ENCODE measurements at places on chromosomes 6 and 20. TPM values are rescaled to one million over a fixed set of nuclear protein-coding genes. Genes with fewer than 3 reads are reported as not detected.

DNA sequence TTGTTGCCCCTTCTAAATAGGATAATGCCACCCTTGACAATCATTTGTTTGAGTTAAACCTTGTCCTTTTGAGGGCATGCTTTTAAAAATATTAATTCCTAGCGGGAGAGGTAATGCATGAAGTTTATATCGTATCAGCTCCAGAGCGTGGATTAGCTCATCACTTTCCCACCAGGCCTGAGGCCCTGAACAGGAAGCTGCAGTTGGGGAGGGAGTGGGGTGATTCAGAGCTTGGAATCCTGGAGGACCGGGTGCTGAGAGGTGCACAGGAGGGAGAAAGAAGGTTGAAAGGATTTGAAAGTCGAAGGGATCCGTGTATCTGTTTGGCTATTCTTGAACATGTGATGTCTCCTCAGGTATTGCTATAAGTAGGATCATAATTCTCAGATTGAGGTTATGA, 25.0 kb downstream of the ZDHHC14 start:
- no peak overlapping the region for H3K4me3 ChIP-seq
- H3K27ac ChIP-seq = no peak overlapping the region
- DNase-seq = no peak
- no peaks in the 10 kb centered on the region for H3K27me3 ChIP-seq
- no peaks in the 10 kb centered on the region for H3K36me3 ChIP-seq

- H3K27me3 ChIP-seq = no peaks in the 10 kb centered on the region
- peak; percentile 44 for DNase-seq
- peaks cover 8% of the 10 kb centered on the region for H3K36me3 ChIP-seq
Measured at GRCh38 chr20:35954907-35955251, 577 bp upstream of the SCAND1 start.

- no peaks in the 10 kb centered on the region for H3K36me3 ChIP-seq
- no peak for DNase-seq
- no peaks in the 10 kb centered on the region for H3K27me3 ChIP-seq
- peak overlapping the region; percentile 48 for H3K27ac ChIP-seq
- H3K4me1 ChIP-seq = peaks cover 73% of the 10 kb centered on the region
- H3K4me3 ChIP-seq = no peak overlapping the region
Measured at GRCh38 chr20:1669304-1669703, 11.7 kb upstream of the SIRPG start.

- no peaks in the 10 kb centered on the region for H3K27me3 ChIP-seq
- H3K4me3 ChIP-seq = no peak overlapping the region
- H3K27ac ChIP-seq = no peak overlapping the region
Measured at GRCh38 chr20:17655286-17655651, 26.8 kb downstream of the RRBP1 start.

- no peaks in the 10 kb centered on the region for H3K27me3 ChIP-seq
- no peak overlapping the region for H3K4me3 ChIP-seq
- no peaks in the 10 kb centered on the region for H3K36me3 ChIP-seq
- H3K27ac ChIP-seq = no peak overlapping the region
Measured at GRCh38 chr20:19492116-19492515, 265.9 kb upstream of the RIN2 start.

The SPATS1 gene
- not detected for polyA plus RNA-seq

- H3K27ac ChIP-seq = no peak overlapping the region
- H3K4me1 ChIP-seq = no peaks in the 10 kb centered on the region
- no peaks in the 10 kb centered on the region for H3K36me3 ChIP-seq
- no peak overlapping the region for H3K4me3 ChIP-seq
- no peak for DNase-seq
Measured at GRCh38 chr6:87261534-87261933, 60.9 kb upstream of the SMIM8 start.

DNA sequence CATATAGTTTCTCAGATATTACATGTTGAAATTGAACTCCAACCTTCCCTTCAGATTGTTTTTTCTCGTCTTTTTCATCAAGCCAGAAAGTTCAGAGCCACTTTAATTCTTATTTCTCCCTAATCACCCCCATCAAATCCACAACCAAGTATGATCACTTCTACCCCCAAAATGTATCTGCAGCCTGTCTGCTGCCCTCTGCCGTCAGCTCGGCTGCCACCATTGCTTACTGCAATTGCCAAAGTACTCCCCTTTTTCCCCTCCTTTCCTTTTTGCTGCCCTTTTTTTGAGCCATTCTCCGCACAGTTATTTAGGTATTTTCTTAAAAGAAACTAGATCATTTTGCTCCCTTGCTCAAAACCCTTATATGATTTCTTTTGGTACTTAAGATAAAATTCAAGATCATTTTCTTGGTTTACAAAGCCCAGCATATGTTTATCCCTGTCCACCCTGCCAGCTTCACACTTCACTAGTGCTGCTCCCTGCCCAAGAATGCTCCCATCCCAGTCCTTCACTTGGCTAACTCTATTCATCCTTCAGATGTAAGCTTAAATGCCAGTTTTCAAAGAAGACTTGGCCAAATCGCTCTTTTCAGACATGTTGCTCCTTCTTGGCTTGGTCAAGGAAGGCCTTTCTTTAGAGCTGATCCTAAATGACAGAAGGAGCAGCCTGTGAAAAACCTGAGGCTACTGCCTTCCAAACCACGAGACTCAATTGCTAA, 63.7 kb downstream of the SH3BGRL2 start:
- H3K36me3 ChIP-seq = no peaks in the 10 kb centered on the region
- DNase-seq = no peak
- H3K4me3 ChIP-seq = no peak overlapping the region
- no peaks in the 10 kb centered on the region for H3K27me3 ChIP-seq
- no peak overlapping the region for H3K27ac ChIP-seq

DNA sequence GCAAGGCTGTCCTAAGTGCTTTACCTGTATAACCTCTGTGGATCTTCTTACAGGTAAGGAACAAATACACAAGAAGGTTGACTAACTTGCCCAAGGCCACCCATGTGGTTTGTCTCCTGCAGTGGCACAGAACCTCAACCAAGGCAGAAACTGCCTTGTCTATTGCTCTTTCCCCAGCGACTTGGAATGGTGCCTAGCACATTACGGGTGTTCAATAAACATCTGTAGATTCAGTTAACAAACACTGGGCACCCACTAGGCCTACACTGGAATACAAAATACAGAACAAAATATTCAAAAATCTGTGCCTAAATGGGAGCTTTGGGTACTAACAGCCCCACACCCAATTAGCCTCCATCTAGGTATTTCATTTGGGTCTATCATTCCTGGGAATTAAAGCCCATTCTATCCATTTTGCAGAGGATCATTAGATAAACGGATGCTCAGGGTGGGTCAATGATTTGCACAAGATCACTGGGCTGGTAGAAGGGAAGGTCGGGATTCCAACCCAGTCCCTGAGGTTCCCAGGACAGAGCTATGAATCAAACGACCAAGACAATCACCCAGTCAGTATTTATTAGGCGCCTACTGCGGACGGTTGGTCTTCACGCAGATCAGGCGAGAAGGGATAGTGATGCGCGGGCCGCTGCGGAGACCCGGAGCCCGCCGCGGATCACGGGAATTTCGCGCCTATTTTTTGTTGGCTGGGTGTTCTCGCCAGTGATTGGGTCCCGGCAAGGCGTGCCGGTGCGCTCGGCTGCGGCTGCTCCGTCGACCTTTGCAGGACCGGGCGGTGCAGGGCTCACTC, at the start of gene STK35:
TSS of gene STK35 (plus strand) at position 771 of the 808 bp plus-strand sequence. CDS start 55 bp downstream, outside the sequence.
- no peak for DNase-seq
- peaks cover 18% of the 10 kb centered on the region for H3K36me3 ChIP-seq
- no peaks in the 10 kb centered on the region for H3K27me3 ChIP-seq
- H3K4me1 ChIP-seq = peaks cover 35% of the 10 kb centered on the region
- peak within 1 kb of the TSS; percentile 96 for H3K27ac ChIP-seq

GRCh38 chr20:43293068-43293786, 103.5 kb upstream of the PTPRT start:
- no peaks in the 10 kb centered on the region for H3K27me3 ChIP-seq
- no peaks in the 10 kb centered on the region for H3K4me1 ChIP-seq
- no peak for DNase-seq
- H3K4me3 ChIP-seq = no peak overlapping the region
- no peak overlapping the region for H3K27ac ChIP-seq

DNA sequence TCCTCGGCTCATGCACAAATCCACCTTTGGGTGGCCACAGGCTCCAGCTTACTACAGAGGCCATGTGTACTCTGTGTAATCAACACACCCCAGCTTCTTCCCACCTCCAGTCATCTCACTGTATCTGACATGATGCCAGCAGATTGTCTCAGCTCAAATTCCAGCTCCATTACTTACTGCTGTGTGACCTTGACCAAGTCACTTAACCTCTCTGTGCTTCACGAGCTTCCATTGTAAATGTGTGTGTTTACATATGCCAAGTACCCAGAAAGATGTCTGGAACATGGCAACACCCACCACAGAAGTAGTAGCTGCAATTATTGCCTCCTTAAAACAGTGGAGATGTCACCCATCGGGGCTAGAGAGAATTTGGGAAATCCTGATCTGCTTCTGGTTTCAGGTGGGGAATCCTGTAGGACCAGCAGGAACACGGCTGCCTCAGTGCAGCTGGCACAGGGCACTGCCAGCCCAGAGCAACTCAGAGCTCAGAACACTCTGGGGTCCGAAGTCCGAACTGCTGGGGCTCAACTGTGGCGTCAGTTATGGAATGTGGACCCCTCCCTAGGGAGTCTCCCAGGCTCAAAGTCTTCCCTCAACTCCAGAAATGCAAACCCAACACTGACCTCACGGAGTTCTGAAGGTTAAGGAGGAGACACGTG, 21.2 kb upstream of the HLA-B start:
- H3K4me1 ChIP-seq = no peaks in the 10 kb centered on the region
- DNase-seq = no peak
- H3K4me3 ChIP-seq = no peak overlapping the region
- H3K27me3 ChIP-seq = no peaks in the 10 kb centered on the region
- H3K27ac ChIP-seq = no peak overlapping the region

- no peaks in the 10 kb centered on the region for H3K27me3 ChIP-seq
- no peak overlapping the region for H3K4me3 ChIP-seq
- no peak overlapping the region for H3K27ac ChIP-seq
- H3K4me1 ChIP-seq = no peaks in the 10 kb centered on the region
- no peak for DNase-seq
- H3K36me3 ChIP-seq = no peaks in the 10 kb centered on the region
Measured at GRCh38 chr6:17790489-17790888, 83.8 kb upstream of the NUP153 start.

The FOXQ1 gene
- not detected for polyA plus RNA-seq

The PACSIN1 gene
- 0.29 TPM for polyA plus RNA-seq

GRCh38 chr6:97189767-97190166, 93.2 kb downstream of the MMS22L start:
- no peaks in the 10 kb centered on the region for H3K4me1 ChIP-seq
- H3K4me3 ChIP-seq = no peak overlapping the region
- no peak for DNase-seq
- no peak overlapping the region for H3K27ac ChIP-seq
- H3K36me3 ChIP-seq = no peaks in the 10 kb centered on the region
- H3K27me3 ChIP-seq = no peaks in the 10 kb centered on the region

DNA sequence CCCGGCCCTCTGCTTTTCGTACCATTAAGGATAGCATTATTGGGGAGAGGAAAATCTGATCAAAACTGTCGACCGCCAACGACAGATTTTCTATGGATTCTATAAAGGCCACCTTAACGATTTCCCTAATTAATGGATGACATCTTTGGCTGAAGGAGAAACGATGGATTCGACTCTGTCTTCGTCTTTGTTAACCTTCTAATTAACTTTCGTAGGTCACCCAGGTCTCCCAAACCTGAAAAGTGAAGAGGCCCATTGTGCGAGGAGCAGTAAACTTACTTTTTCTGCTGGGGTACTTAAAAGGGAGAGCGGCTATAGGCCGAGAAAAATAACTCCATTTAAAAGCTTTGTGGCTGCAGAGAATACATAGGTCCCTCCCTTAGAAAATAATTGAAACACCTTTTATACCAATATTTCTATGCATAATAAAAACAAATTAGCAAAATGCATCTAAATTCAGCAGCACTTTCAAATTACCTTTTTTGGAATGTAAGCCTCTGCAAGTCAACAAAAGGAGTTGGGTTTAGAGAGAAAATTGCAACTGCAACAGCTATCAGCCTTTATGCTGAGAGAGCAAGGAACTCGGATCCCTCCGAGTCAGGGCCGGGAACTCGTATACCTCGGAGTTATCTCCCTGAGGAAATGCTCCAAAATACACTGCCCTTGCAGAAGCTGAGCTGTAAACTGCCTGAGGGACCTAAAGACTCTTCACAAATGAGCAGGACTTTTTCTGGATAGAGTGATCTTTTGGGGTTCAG, 31.4 kb upstream of the NR2E1 start:
- no peaks in the 10 kb centered on the region for H3K36me3 ChIP-seq
- no peak overlapping the region for H3K27ac ChIP-seq
- H3K27me3 ChIP-seq = peaks cover 4% of the 10 kb centered on the region
- no peak for DNase-seq

DNA sequence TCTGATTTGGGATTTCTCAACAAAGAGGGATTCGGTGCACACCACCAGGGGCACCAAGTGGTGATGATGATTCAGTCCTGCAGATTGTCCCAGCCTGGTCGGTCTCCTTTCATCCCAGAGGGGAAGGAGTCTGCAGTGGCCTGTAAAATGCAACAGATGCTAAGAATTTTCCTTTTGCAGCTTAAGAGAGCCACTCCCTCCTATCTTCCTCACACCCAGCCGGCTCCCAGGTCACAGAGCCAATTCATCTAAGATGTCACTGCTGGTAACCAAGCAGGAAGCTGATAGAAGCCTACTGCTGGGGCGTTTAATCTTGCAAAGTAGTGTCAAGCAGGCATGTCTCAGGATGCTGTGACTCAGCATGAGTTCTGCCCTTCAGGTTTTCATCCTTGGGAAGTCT, 203.8 kb upstream of the LRFN2 start:
- no peak for DNase-seq
- H3K4me1 ChIP-seq = peaks cover 25% of the 10 kb centered on the region
- H3K36me3 ChIP-seq = no peaks in the 10 kb centered on the region
- no peaks in the 10 kb centered on the region for H3K27me3 ChIP-seq
- no peak overlapping the region for H3K27ac ChIP-seq
- no peak overlapping the region for H3K4me3 ChIP-seq

- H3K4me1 ChIP-seq = no peaks in the 10 kb centered on the region
- H3K36me3 ChIP-seq = no peaks in the 10 kb centered on the region
- H3K27me3 ChIP-seq = no peaks in the 10 kb centered on the region
- no peak overlapping the region for H3K4me3 ChIP-seq
- no peak overlapping the region for H3K27ac ChIP-seq
- no peak for DNase-seq
Measured at GRCh38 chr6:114203460-114203859, 139.4 kb downstream of the HS3ST5 start.

DNA sequence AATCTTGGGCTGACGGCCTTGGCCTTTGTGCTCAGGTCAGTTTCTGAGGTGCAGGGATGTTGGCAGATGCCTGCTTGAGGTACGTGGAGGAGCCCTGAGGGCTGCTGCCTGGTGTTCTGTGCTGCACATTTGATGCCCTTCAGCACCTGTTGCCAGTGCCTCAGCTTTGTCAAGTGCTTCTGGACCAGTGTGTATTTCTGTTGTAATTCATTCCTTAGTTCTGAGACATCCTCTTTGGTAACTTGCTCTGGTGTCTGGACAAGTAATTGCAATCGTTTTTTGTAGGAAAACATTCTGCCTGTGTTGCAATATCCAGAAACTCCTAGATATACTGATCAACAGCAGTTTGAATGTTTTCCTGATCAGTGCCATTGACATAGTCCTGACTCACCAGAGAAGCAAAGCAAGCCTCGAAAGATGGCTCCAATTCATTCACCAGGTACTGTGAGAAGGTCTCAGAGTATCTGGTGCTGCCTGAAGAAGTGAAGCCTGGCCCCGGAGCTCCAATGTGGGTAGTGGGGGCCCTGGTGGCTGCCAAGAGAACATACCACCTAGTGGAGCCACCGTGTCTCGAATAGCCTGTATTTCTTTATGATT, 26.7 kb downstream of the ZNF337 start:
- no peaks in the 10 kb centered on the region for H3K4me1 ChIP-seq
- H3K36me3 ChIP-seq = no peaks in the 10 kb centered on the region
- H3K27me3 ChIP-seq = no peaks in the 10 kb centered on the region
- H3K27ac ChIP-seq = no peak overlapping the region
- DNase-seq = no peak
- H3K4me3 ChIP-seq = no peak overlapping the region

GRCh38 chr6:130907687-130908086, 80.5 kb downstream of the SMLR1 start:
- no peak overlapping the region for H3K4me3 ChIP-seq
- no peak overlapping the region for H3K27ac ChIP-seq
- no peaks in the 10 kb centered on the region for H3K27me3 ChIP-seq
- no peaks in the 10 kb centered on the region for H3K4me1 ChIP-seq

All from naive thymus-derived CD4-positive, alpha-beta T cell (primary cell).